Activated T-cell treated with anti-CD3 and anti-CD28 coated beads, Interleukin-2, amount 50 U/mL, for 1 hour (primary cell): ENCODE measurements at places on chromosomes 12 and 14.

DNA sequence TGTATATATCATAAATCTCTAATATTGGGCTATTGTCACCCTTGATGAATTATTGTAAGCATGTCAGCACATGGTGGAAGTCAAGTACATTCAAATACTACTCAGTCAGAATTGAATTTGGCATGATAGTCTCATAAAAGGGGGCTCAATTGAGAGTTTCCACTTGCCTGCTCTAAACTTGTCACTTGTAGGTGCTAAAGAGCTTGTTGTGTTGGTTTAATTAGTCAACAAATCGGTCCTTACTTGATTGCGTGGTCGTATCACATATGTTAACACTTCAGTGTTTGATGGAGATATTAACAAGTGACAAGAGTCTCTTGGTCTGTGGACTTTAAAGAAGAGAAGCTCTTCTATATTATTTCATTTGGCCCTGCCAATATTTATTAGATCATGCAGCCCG is 81.1 kb downstream of the NKX2-1 start:
- DNase-seq: no peak

- DNase-seq: no peak
These were observed 33.4 kb upstream of the SMOC1 start for GRCh38 chr14:69845787-69846186.

- DNase-seq: no peak
These were observed 328.8 kb upstream of the DIO3 start for GRCh38 chr14:101232340-101233020.

- no peak for DNase-seq
These were observed 39.8 kb downstream of the ELK3 start for GRCh38 chr12:96233939-96234461.

GRCh38 chr12:108017472-108018057 is 111.5 kb upstream of the WSCD2 start:
- DNase-seq: no peak

GRCh38 chr12:27015730-27016076 is 1.5 kb upstream of the TM7SF3 start:
- no peak for DNase-seq
